NCI-H774 (cell line): ENCODE measurements at places on chromosomes 12 and 14.
A peak's percentile ranks its signal among the peaks of the same experiment; 100 is the strongest.

DNA sequence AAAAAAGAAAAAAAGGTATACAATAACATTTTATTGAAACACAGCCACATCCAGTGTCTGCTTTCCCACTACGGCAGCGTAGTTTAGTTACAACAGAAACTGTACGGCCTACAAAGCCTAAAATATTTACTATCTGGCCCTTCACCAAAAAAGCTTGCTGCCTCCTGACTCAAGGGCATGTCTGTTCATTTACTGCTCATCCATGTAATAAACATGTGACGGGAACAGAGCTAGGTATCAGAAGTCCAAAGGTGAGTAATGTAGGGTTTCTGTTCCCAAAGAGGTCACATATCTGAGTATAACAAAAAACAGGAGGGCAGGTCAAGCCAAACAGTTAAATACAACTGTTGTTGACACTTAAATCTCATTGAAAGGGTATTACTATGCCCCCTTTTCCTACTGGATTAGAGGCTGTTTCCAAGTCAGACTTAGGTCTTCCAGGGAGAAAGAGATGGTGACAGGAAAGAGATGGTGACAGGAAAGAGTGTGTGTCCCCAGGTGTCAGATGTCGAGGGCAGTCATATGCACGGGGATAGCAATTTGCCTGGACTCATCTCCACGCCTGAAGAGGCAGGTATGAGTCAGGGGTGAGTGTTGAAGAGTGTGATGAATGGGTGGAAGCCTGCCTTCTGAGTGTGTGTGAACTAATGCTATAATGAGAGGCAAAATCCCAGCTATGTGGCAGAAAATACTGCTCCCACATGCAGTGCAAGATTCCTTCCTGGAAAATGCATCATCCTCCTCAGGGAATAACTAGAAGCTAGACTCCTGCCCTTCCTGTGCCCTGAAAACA, 77.7 kb downstream of the MAP3K9 start:
- no peak for DNase-seq

- no peak for DNase-seq
Measured at GRCh38 chr14:85978582-85979250, 448.8 kb downstream of the FLRT2 start.

- DNase-seq = peak; percentile 36
Measured at GRCh38 chr12:13864081-13864673, 117.2 kb downstream of the GRIN2B start.

GRCh38 chr12:80988986-80989385, 51.3 kb upstream of the LIN7A start:
- DNase-seq = no peak

- no peak for DNase-seq
Measured at GRCh38 chr14:32205984-32206383, 2.9 kb upstream of the RNU6-8 start.

- no peak for DNase-seq
Measured at GRCh38 chr12:47349137-47350061, 269.6 kb upstream of the AMIGO2 start.

GRCh38 chr12:57519796-57520052, 590 bp downstream of the DDIT3 start:
- no peak for DNase-seq

DNA sequence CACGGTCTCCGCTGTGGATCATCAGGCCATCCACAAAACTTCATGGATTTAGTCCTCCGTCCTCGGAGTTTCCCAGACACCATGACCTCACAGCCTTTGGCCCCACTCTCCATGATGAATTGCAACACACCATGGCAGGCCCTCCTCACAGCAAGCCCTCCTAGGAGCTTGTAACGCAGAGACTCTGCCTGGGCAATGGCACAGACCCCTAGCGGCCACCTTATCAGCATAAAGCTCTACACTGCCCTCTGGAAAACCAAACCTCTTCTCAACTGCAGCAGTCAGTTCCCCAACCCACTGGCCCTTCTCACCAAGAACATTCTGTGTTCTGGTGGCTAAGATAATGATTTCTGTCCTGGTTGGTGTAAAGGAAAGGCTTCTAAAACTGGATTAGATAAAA, 238.4 kb upstream of the USP15 start:
- DNase-seq = no peak

GRCh38 chr12:6630736-6631135, 5.0 kb downstream of the LPAR5 start:
- DNase-seq = no peak

DNA sequence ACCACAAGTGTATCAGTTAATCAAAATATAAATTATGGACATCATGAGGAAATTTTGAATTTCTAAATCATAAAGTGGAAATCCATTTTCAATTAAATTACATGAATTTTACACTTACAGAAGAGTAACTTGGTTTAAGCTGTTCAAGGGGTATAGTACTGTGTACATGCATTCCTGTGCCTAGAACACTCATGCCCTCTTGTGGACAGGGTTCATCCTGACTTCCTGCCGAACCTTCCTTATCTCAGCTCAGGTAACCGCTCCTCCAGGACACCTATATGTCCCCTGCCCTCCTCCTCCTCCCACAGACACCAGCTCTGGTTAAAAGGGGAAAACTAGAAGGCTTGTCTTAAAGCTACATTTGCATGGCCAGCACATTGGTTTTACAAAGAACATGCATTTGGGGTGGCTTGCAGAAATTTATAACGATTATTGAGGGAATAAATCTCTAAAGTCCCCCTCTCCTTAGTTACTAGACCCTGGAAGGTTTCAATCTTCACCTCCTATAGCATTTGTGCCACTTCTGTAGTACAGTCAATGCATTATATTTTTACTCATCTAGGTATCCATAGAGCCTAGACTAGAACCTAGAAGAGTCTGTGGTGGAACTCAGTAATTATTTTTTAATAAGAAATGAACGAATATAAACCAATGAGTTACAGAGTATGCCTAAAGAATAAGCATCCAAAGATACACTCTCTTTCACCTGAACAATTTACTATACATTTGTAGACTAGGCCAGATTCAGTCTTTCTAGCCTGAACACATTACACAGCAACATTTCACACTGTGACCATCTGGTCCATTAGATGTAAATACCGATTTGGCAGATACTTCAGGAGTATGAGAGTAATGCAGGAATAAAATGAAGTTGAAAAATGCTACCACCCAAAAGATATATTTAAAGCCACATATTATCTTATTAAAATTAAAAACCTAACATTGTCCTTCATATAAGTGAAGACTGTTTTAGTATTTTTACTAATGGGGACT, 345.6 kb downstream of the PAWR start:
- DNase-seq = peak; percentile 27

- DNase-seq = no peak
Measured at GRCh38 chr12:6187948-6188793, 12.0 kb upstream of the CD9 start.

GRCh38 chr14:76123426-76124225, 28.1 kb upstream of the GPATCH2L start:
- DNase-seq = no peak

DNA sequence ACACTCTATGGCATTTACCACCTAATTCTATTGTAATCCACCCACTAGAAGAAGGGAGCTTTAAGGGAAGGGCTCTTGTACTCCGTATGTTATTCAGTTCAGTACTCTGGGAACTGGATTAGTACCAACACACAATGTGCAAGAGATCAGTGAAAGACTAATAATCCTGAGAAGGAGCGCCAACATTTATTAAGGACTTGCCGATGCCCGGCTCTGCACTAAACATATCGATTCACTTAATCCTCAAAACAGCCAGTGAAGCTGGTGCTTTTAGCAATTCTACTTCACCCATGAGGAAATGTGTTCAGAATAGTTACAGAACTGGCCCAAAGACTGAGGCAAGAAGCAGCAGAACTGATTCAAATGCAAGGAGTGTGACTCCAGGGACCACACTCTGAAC, 80.9 kb downstream of the RPS6KA5 start:
- DNase-seq = no peak

GRCh38 chr12:17971850-17972249, 118.1 kb downstream of the RERGL start:
- DNase-seq = no peak

DNA sequence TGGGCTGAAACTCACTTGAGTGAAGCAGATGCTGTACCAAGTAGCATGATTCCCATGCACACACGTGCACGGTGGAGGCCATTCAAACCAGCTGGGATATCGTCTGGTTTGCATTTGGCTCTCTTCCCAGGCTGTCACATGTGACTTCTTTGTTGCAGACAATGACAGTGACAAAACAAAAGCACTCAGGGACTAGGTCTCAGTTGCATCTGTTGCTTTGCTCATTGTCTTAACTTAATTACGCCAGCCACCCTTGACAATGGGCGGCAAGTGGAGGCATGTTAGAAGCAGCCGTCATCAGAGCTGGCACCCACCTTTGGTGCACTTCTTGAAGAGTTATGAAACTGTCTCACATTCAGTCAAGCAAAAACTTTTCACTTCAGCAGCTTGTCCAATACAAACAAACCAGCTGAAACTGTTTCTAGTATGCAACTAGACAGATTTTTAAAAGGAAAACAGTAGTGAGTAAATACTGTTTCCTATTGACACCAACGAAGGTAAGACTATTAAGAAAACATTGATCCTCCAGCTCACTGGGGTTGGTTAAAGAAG, 74.3 kb downstream of the IGF1 start:
- peak; percentile 96 for DNase-seq

GRCh38 chr14:92986254-92987147, 63.6 kb downstream of the CHGA start:
- no peak for DNase-seq

DNA sequence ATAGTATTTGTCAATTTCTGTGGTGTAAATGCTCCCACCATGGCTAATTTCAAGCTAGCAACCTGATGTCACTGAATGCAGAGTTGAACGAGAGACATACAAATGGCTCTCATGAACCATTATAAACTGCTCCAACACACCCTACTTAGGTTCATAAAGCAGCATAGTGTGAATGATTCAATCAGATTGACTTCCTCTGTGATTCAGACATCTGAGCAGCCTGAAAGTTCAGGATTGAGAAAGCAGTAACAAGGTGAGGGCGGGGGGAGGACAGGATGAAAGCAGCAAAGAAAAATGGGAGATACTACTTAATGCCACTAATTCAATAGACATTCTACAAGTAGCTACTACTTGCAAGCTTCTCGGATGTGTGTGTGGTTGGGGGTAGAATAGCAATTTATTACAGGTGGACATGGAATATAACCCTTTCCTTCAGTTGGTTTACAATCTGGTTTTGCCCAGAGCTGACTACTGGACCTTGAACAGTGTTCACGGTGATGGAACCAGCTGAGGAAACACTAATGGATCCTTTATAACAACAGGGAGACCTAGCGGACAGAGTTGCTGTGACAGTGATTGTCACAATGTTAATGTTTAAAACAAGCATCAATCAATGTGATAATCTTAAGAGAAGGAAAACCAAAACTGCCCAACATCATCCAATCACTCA, 52.5 kb upstream of the PELI2 start:
- DNase-seq = no peak

GRCh38 chr12:107359382-107359781, 266.0 kb upstream of the CRY1 start:
- no peak for DNase-seq

GRCh38 chr12:92055877-92056276, 89.8 kb downstream of the BTG1 start:
- DNase-seq = no peak

- DNase-seq = no peak
Measured at GRCh38 chr12:114898159-114898558, 214.2 kb upstream of the TBX3 start.
